ENCODE measurements at places on chromosomes 5 and 9.

DNA sequence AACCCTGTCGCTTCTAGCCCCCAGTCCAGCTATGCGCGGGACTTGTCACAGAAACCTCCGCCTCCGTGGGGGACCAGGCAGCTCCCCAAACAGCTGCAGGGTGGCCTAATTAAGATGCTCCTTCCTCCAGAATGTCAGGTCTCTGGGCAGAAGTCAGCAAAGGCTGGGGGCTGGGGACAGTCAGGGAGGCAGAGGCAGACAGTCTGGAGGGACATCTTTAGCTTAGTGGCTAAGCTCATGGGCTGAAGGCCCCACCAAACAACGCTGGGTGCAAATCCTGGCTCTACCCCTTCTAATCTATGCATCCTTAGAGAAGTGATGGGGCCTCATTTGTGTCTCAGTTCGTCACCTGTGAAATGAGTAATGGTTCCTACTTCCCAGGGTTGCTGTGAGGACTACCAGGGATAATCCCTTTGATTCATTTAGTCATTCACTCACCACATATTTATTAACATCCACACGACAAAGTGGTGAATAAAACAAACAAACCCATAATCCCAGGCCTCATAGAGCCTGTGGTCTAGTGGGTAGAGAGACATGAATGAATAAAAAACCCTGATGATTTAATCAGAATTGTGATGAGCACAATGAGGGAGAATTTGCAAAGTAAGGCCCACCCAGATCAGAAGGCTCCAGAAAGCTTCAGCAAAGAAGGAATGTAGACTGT, 20.2 kb upstream of the MED27 start:
- no peak for DNase-seq

- DNase-seq: no peak
Observed at GRCh38 chr5:88724201-88724600, 158.8 kb downstream of the MEF2C start.

- DNase-seq: no peak
Observed at GRCh38 chr5:81786496-81786895, 35.6 kb upstream of the SSBP2 start.

DNA sequence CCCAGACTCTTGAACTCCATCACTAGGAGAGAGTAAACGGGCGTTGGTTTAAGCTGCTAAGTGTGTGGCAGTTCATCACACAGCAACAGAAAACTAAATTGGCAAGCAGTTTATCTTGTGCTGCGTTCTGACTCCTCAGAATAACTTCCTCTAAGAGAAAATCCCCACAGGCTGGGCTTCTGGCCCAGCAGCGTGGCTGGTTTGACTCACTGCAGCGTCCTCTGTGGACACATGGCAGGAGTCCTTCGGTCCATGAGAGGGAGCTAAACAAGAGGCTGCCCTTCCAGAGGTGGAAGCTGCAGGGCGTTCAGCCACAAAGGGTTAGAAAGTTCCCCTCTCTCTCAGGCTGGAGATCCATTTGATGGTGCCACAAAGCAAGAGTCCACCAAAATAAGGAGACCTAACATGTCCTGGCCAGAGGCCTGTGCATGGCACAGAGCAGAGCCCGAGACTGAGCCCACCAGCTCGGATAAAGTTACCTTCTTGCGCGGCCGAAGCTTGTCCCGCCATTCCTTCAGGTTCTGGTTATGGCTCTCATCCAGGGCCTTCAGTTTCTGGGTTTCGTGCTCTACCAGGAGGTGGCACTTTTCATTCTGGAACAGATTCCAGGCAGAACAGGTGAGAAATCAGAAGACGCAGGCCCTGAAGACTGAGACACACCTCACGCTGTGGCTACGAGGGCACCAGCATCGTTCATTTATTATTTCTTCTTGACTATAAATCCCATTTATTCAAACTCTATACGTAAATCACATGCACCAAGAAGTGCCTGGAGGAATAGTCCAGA, 46.2 kb upstream of the FBXW11 start:
- DNase-seq: no peak

DNA sequence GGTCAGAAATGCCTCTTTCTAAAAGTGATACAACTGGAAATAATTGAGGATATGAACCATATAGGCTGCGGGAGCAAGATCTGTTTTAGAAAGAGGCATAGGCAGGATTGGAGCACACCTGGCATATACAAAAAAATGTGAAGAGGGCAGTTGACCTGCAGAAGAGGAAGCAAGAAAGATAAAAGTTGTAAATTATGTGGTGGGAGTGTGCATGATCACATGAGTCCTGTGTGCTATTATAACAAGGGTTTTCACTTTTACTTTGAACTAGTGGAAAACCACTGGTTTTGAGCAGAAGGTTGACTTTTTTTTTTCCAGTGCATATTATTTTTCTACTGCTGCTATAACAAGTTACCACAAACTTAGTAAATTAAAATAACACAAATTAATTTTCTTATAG, 489.3 kb downstream of the ANXA1 start:
- DNase-seq: no peak

DNA sequence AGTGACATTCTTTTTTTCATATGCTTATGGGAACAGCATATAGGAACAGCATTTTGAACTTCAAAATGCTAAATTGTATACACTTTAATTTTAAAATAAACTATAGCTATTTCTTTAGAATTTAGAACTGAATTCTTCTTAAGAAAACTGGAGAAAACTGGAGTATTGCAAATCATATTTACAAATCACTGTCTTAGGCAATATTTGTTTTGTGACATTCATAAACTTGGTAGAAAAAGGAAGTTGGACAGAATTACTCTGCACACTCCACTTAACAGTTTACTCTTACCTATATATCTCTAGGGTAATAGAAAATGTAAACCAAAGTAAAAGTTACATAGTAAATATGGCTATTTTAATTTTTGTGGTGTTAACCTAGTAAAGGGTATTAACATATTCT, 3.1 kb downstream of the DMRTA1 start:
- no peak for DNase-seq

DNA sequence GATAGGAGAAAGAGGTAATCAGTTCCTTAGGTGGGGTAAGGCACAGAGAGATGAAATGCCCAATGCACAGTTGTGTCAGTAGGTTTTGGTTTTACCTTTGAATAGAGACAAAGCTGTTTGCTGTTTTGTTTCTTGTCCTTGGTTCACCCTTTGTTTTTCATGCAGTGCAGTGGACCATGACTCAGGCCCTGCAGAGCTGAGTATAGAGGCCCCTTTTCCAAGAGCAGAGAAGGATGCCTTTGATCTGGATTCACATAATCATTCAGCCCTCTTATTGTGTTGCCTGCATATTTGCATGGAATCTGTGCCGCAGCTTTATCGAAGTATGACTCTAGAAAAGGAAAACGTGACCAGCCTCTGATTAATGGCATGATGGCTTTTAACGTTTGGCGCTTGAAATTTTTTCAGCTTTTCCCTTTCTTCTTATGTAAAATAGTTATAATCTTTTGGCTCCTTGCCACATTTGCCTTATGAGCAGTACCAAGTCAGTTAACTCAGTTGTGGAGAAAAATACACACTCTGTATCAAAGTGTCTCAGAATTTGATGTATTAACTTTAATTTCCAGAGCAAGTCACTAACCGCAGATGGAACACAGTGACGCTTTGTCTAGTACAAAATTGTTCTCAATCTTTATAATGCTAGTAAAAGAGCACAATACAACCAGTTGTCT, 197.6 kb downstream of the KDM4C start:
- no peak for DNase-seq

DNA sequence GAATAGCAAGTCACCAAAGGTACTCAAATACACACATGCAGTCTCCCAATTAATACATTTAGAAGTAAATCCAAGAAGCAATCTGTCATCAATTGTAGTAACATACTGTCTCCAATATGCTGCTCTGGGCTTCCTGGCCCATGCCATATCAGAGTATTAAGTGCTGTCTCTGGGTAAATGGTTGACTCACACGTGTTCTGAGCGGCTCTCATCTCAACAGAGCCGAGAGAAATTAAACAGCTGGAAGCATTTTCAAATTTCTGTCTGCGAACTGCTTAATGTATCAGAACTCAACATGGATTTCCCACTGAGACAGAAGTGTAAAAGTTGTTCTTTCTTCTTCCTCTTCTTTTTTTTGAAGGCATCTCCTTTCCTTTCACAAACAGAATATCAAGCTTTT, 247.3 kb upstream of the TAS2R1 start:
- no peak for DNase-seq

GRCh38 chr9:128479262-128479661, 23.5 kb downstream of the ODF2 start:
- no peak for DNase-seq

DNA sequence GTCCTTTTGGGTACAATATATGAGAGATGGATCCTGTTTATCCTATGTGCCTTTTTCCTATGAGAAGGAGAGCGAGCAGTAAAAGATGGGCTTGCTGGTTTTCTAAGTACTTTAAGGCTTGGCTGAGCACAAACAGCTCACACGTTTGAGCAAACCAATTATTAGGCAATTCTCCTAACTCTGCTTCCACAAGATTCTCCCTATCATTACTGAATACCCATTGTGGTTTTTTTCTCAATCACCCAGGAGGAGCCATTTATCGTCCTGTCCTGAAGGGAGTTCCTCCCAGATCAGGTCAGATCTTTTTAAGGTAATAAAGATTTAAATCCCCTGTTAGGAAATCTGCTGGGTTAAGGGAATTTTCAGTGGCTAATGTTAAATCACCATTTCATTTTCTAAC, 19.4 kb upstream of the C1QTNF3 start:
- no peak for DNase-seq

- no peak for DNase-seq
Observed at GRCh38 chr9:111531716-111532115, 6.7 kb downstream of the ZNF483 start.

GRCh38 chr5:14579731-14580397, 1.7 kb upstream of the OTULINL start:
- no peak for DNase-seq

DNA sequence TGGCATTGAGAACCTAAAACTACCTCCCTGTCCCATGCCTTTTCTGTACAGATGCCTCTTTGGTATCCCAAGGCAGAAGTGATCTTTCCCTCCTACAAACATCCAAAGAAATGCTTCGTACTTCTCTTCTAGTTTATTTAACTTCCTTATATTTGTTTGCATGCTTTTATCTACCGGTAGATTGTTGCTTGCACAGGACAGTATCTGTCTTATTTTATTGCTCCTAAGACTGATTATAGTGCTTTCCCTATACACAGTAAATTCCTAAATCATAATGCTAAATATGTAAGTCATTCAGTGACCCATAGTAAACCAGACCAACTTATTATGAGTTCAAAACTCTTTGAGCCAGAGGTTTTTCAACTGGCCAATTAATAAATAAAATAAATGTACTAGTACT, 156.9 kb downstream of the PRELID2 start:
- no peak for DNase-seq

GRCh38 chr5:178346607-178347334, 114.2 kb upstream of the PHYKPL start:
- DNase-seq: no peak

GRCh38 chr9:132487351-132487791, 77.4 kb downstream of the CFAP77 start:
- no peak for DNase-seq

DNA sequence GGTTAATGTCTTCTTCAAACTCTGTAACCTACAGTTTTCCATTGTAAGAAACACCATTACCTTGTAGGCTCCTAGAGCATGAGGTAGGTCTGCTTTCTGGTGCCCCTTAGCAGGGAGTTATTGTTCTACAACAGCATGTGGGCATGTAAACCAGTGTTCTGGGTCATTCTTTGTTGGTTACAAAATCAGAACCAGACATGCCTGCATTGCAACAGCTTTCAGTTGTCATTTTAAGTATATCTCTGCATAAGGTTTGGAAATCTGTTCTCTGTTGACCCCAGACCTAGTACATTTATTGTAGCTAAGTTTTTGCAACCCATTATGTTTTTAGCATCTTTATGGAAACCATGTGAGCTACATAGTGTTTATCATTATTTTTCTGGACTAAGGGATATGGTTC, 10.9 kb downstream of the RGMB start:
- DNase-seq: no peak

DNA sequence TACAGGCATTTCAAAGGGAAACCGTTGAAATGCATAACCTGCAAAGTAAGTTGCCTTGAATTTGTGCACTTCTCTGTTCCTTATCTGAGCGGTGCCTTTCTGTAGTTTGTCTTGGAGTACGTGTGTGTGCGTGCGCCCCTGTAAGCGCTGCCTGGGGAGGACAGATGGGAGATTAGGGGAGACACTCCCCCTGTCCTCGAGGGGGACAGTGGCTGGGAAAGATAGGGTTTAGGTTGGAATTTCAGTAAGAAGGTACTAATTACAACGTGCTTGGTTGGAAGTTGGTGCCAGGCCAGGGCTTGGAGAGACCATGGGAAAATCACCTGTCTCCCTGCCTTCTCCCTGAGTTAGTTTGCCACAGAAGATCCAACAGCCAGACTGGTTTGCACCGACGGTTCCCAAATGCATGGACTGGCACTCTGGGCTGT, 73.2 kb downstream of the PIK3R1 start:
- no peak for DNase-seq
